ENCODE measurements at places on chromosomes 6 and 20. TPM values are rescaled to one million over a fixed set of nuclear protein-coding genes. Genes with fewer than 3 reads are reported as not detected.
A peak's percentile ranks its signal among the peaks of the same experiment; 100 is the strongest.

DNA sequence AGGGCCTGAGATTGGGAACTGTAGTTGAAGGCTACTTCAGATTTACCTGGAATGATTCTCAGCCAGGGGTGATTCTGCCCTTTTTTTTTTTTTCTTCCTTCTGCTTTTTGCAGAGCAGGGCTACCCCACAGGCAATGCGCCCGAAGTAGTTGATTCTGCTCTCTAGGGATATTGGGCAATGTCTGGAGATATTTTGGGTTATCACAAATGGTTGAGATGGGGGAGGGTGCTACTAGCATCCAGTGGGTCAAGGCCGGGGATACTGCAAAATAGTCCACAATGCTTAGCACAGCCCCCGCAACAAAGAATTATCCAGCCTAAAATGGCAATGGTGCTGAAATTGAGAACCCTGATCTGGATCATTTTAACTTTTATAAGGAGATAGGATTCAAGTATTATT, 71.2 kb upstream of the ZMYND8 start:
- no peak for DNase-seq
- H3K4me1 ChIP-seq = no peaks in the 10 kb centered on the region
- H3K27ac ChIP-seq = no peak overlapping the region
- H3K27me3 ChIP-seq = no peaks in the 10 kb centered on the region
- H3K36me3 ChIP-seq = peaks cover 7% of the 10 kb centered on the region
- H3K4me3 ChIP-seq = no peak overlapping the region

- H3K4me1 ChIP-seq = no peaks in the 10 kb centered on the region
- no peaks in the 10 kb centered on the region for H3K27me3 ChIP-seq
Observed at GRCh38 chr20:32453467-32454163, 95.5 kb downstream of the ASXL1 start.

DNA sequence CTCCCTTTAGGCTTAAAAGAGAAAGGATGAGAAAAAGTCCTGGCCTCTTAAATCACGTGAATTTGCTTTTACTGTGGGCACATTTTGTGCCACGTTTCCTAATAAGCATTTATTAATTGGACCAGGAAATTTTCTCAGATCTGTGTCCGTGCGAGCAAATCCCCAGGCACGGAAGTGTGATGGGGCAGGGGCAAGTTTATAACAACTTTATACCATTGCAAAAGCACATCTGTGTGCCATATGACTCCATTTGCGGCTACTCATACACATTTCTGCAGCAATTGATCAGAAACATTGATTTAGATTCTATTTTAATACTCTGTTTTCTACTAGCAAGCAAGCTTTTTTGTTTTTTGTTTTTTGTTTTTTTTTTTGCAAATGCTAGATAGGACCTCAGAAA, 373.2 kb downstream of the TAF4 start:
- H3K36me3 ChIP-seq = peaks cover 5% of the 10 kb centered on the region
- no peak overlapping the region for H3K4me3 ChIP-seq
- DNase-seq = no peak
- H3K27ac ChIP-seq = no peak overlapping the region
- H3K4me1 ChIP-seq = no peaks in the 10 kb centered on the region

DNA sequence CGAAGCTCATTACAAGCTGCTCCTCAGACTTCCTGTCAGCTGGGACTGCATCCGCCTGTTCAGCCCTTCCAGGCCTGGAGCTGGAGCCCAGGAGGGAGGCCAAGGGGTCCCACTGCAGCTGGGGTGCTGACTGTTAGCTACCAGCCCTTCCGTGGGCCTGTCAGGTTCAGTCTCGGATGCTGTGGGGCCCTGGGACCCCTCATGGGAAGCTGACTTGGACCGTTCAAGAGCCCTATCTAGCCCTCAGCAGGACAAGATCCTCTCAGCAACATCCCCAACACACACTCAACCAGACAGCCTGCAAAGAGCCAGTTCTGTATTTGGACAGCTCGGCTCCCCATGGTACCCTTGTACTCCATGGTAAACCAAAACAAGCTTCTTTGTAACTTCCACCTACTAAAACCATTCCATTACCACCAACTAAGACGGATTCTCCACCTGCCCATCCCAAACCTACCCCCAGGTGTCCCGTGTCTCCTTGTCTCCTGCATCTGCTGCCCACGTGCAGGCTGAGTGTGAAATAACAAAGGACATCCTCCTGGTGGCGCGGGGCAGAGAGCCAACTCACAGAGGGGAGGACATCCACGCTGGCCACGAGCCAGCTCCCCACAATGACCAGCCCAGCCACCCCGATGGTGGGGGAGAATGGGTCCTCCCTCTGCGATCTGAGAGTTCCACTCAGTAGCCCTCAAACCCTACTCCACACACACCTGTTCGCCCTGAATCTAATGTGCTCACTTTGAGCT, 111.2 kb downstream of the TAF4 start:
- no peak overlapping the region for H3K4me3 ChIP-seq
- no peaks in the 10 kb centered on the region for H3K36me3 ChIP-seq
- H3K27me3 ChIP-seq = no peaks in the 10 kb centered on the region
- no peaks in the 10 kb centered on the region for H3K4me1 ChIP-seq
- no peak for DNase-seq

DNA sequence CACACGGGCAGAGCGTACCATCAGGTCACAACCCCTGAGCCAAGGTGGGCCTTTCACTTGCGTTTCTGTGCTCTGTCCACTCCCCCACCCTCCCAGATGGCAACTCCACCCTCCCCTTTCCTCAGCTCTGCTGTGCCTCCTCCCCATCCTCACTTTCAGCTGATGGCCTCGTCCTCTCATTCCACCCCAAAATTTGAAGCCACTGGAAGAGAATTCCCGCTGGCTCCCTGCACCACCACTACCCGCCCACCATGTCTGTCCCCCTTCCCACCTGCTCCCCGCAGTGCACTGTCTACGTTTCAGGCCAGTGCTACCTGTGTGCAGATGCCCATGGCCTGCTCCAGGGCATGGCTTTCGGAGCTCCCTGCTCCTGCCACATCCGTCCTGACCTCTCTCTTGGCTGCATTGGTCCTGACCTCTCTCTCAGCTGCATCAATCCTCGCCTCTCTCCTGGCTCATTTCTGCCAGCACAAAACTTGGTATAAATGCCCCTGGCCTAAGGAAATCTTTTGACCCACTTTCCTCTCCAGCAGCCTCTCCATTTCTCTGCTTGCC, 24.0 kb downstream of the SYNJ2 start:
- no peak overlapping the region for H3K4me3 ChIP-seq
- peaks cover 10% of the 10 kb centered on the region for H3K36me3 ChIP-seq
- peaks cover 16% of the 10 kb centered on the region for H3K4me1 ChIP-seq
- no peaks in the 10 kb centered on the region for H3K27me3 ChIP-seq

GRCh38 chr6:113856625-113857555, at the start of gene MARCKS:
TSS of gene MARCKS (plus strand) at chr6:113857345. CDS start at chr6:113857746, 401 bp downstream.
- H3K27me3 ChIP-seq = peaks cover 21% of the 10 kb centered on the region
- peak within 1 kb of the TSS; percentile 74 for H3K27ac ChIP-seq
- H3K4me1 ChIP-seq = no peaks in the 10 kb centered on the region
- DNase-seq = peak; percentile 82
- H3K4me3 ChIP-seq = no peak within 1 kb of the TSS

CAP2 gene
- total RNA-seq = 11.5 TPM

IPCEF1 gene
- total RNA-seq = 0.48 TPM

HSPA12B gene
- 2.9 TPM for total RNA-seq
